ENCODE measurements at places on chromosomes 2 and 18.
A peak's percentile ranks its signal among the peaks of the same experiment; 100 is the strongest.

GRCh38 chr2:48414980-48415835 lies 114.7 kb upstream of the STON1 start:
- DNase-seq = no peak

- DNase-seq = peak; percentile 77
Measured at GRCh38 chr2:222424729-222425671, 657 bp downstream of the SGPP2 start.

GRCh38 chr2:60614319-60614718 lies 60.9 kb upstream of the BCL11A start:
- no peak for DNase-seq

DNA sequence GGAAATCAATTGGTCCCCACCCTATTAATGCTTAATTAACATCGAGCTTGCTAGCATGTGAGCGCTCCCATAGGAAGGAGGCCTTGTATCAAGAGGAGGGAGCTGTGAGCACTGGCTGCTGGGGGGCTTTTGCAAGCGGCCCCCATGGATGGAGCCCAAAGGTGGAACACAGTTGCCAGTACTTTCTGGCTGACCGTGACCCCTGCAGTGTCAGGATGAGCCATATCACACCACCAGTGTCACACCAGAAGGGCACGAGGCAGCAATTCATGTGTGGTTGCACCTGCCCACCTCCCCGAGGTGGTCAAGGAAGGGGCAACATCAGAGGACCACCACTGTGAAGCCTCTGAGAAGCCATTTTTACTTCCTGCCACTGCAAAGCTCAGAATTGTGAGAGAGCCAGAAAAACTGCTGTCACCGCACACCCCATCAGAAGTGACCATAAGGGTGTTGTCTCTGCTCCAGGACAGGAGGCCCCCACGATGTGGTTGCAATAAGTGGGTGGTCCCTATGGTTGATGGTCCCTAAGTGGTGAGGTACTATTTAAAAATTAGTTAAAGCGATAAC lies 99.8 kb upstream of the RAB6C start:
- no peak for DNase-seq

DNA sequence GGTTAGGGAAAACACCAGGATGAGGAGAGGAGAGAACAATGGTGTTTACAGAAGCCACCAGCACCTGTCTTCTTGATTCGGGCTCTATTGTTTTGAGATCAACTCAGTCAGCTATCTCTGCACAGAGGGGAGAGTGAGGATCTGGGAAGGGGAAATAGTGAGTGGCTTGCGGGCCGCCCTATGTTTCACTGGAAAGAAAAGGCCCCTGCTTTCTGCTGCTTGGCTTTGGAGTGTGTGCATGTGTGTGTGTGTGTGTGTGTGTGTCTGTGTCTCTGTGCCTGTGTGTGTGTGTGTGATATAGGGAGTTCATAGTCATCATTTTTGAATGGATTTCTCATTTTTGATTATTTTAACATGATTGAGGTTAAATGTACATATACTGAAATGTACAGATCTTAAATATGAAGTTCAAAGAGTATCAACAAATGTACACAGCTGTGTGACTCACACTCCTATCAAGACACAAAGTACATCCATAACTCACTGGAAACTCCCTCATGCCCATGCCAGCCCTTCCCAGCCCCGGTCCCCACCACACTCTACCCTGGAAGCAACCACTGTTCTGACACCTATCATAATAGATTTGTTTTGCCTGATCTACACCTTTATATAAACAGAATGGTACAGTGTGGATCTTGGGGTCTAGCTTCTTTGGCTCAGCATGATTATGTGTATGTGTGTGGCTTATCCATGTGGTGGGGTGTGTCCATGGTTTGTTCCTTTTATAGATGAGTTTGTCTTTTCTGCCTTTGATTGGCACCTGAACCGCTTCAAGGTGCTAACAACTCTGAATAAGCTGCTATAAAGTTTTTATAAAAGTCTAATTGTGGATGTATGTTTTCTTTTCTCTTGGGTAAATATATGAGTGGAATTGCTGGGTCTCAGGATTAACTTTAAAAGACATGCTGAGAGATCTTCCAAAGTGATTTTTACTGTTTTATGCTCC lies 258.3 kb downstream of the SETBP1 start:
- DNase-seq = no peak

- DNase-seq = no peak
Measured at GRCh38 chr2:175049661-175050060, 44.5 kb upstream of the CHN1 start.

GRCh38 chr2:225495706-225496105 lies 96.2 kb downstream of the NYAP2 start:
- DNase-seq = no peak

DNA sequence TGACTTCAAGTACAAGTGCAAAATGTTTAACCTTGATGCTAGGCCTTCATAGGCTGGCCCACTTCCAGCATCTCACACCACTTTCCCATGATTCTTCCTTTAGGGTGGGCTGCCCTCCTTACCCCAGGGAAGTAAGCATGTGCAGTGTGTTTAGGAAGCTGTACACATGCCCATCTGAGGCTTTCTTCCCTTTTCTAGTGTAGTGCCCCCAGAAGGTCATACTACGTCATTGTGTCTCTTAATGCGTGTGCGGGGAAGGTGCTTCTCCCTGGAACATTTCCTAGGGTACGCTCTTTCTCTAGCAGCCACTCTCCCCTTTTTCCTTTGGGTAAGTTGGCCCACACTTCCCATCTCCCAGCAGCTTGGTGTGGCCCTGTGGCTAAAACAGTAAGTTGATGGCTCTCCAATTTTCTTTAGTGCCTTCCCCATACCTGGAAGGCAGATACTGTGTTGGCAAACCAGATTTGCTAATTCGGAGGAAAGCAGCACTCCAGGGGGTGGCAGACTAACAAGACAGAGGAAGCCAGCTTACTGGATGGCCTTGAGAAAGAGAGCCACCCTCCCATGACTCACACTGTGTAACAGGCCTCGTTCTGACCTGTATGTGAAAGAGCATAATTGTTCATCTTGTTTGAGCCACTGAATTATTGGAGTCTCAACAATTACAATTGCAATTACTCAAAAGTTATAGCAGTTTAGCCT lies 1.1 kb upstream of the SULT6B1 start:
- DNase-seq = no peak

DNA sequence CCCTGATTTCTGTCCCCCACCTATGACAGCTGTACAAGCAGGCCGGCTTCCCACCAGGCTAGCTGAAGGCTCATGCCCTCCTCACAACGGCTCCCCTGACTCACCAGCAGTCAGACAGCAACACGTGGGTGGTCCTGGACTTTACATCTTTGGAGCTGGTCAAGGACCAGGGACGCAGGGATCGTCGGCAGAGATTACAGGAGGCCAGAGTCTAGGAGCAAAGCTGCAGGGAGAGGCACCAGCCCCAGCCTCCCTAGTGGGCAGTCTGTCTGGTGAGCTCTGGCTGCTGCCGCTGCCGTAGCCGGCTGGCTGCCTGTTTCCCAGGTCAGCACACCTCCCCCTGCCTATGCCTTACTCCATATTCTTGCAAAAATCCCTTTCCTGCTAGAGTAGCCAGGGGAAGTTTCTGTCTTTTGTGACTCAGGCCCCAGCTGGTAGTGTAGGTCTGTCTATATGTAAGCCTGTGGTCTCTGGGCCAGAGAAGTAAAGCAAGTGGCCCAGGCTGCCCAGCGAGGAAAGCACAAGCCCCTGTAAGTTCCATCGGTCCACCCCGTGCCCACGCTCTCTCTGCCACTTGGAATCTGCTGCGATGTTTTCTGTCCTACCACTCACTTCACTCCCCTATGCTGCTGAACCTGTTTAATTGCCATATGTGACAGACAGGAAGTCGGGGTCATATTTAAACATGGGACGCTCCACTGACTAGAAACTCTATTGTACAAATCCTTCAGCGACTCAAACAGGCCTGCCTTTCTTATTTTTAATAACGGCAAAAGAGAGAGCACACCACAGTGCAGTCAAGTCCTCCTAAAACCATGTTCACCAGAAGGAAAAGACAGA lies 2.4 kb upstream of the ARHGEF4 start:
- peak; percentile 34 for DNase-seq

- DNase-seq = no peak
Measured at GRCh38 chr2:118119158-118119727, 31.0 kb downstream of the INSIG2 start.
